ENCODE measurements at places on chromosomes 11 and 22.

DNA sequence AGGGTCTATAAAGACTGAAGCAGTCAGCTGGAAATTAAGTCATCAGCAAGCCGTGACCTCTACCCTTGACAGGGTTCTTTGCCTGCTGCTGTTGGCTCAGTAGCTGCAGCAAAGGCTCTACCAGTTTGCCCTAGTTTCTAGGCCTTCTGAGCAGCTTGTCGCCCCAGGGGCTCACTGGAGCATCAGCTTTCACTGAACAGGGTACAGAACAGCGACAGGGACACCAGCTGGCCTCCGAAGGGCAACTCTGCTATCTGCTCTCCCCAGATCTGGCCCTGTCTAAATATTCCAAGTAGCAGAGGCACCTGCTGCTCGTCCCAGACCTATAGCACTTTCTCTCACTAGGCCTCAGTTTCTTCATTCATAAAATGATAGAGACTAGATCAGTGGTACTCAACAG is 42.4 kb downstream of the SMCO4 start:
- no peak for DNase-seq

DNA sequence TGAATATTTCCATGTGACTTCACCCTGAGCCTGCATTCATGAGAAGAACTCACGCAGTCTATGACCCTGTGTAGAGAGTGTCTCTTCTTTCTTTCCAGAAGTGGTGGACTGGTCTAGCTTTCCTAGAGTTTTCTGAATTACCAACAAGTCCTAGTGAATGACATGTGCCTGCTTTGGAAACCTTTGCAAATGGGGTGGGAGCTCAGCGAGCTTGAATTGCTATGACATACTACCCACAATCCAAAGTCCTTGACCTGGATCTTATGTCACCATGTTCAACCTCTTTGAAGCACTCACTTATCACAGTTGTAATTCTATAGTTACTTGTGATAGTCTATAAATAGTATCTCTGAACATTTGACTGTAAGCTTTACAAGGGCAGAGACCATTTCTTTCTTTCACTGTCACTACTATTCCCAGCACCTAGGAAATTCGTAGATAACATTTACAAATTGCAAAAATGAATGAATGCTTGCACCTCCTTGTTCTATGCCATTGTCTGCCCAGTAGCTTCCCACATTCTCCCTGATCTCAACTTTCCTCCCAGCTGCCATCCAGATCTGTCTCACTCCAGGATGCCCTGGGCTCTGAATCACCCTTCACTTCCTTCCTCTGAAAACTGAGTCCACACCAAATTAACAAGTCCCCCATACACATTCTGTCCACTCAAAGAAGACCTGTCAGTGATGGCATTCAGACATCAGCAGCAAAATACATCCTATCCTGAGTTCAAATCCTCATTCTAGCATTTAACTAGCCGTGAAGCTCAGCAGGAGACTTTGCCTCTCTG is 201.9 kb upstream of the SESN3 start:
- DNase-seq, result no peak

GRCh38 chr22:39565414-39565944 is 5.1 kb upstream of the CACNA1I start:
- no peak for DNase-seq

DNA sequence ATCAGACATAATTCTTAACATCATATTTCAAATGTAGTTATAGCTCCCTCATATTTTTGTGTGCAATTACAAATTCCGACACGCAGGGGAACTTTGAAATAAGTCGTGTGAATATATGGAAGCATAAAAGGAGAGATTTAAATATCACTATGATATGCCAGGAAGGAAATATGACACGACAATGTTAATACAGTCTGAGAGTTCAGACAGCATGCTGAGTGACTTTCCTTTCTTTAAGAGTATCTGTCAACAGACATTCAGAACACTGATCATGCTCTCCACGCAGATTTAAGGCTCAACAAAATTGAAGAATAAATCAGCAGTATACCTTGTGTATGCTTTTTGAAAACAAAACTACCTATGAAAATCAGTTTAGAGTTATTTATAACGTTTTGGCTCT is 232.6 kb upstream of the CARD18 start:
- no peak for DNase-seq

- no peak for DNase-seq
Measured at GRCh38 chr11:94066901-94067429, 45.8 kb downstream of the HEPHL1 start.

DNA sequence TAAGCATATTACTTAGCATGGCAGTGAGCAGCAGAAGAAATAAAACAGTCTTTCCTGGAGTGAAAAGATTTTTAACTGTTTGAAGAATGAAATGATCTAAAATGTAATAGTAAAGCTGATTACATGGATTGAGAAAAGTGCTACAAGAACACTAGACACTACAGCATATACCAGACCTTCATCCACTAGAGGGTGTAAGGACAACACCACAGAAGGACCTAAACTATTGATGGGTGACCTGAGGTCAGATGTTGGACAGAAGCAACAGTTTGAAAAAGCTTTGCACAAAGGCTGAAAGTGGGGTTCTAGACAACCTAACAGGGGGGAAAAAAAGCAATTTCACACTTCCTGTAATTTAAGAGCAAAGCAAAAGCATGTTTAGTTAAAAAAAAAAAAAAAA is 97.7 kb downstream of the RBFOX2 start:
- no peak for DNase-seq

- DNase-seq, result no peak
Measured at GRCh38 chr11:92424281-92424680, 199.7 kb downstream of the FAT3 start.

DNA sequence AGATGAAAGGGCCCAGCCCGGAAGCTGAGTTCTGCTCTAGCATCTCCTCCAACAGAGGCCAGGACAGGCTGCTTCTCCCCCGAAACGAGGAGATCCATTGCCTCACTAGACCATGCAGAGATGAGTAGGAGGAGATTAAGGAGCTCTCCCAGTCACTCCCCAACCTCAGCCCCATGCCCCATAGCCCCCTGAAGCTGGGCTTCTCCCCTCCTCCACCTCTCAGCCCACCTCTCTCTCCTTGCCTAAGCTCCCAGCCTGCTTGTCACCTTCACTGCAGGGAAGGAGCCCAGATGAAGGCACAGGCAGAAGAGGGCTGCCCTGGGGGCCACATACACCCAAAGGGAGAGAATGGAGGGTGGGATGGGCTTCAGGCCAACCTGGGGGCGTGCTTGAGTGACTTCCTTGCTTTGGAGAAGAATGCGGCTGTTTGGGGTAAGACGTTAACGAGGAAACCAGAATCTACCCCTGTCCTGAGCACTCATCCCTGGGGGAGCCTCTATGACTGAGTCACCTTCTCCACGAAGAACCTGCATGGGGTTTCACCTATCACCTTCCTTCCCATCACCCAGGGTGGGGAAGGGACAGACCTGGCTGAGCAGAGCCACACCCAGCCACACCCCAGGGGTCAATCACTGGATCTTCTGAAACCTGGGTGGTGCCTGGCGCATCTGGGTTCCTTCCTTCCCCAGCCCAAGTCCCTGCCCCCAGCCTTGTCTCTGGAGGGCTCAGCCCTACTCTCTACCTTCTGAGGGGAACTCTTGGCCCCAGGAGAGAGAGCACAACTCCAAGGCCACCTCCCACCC is 11.6 kb upstream of the GNAZ start:
- DNase-seq, result no peak

DNA sequence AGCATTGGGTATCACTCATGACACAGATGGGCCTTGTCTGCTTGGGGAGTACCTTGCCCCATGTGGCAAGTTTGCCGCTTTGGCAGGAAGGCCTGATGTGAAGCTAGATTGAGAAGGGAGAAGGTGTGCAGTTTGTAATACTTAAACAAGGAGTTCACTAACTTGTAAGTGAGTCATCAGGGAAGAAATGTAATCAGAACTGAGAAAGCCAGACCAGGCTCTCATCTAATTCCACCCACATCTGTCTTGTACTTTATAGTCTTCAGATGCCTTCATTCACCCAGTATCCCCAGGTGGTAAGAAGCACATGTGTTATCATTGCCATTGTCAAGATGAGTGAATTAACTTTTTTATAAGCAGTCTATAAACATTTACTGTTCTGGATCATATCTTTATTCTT is 116.0 kb upstream of the DDI1 start:
- no peak for DNase-seq

DNA sequence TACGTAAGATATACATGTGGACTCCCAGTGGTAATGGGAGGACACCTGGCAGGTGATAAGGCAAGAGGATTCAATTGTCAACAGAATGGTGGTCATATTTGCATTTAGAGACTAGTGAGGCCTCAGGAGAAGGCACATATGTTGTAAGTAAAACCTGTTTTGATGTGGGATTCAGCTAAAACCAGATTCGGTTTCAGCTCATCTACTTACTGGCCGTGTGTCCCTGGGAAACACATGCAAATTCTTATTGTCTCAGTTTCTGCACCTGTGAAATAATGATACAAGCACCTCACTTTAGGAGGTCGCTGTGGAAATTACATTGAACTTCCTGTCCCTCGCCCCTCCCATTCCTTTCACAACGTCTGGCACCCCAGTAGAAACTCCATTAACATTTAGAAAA is 78.9 kb upstream of the FIBIN start:
- no peak for DNase-seq

GRCh38 chr11:86726118-86726753 is 53.8 kb upstream of the ME3 start:
- no peak for DNase-seq

GRCh38 chr11:78573681-78574080 is 983 bp downstream of the NARS2 start:
- DNase-seq, result no peak

- no peak for DNase-seq
Measured at GRCh38 chr11:96447208-96448110, 57.6 kb downstream of the JRKL start.

DNA sequence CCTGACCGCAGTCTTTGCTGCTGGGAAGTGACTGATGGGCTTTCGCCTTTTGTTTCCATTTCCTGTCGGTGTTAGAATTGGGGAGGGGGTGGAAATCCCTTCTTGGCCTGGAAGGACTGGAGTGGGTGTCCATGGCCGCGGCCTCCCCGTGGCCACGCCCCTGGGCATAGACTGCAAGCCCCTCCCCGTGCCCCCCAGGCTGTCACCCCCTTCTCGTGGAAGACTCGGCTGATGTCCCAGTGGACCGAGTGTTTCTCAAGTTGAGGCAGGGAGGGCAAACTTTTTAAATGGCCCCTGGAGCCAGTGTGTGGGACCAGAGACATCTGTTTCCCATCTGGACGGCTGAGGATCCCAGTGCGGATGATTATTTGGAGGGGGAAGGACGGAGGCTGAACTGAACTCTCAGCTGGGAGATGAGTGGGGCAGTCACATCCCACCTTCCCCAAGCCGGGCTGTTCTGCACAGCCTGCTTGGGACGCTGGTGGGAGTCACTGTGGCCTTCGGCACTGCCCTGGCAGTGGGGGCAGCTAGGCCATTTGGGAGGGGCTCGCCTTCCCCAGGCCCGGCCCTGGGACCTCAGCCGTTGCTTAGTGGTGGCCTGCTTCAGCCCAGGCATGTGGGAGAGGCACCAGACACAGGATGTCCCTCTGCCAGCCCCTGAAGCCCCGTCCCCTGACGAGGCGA is 1.6 kb downstream of the CD81 start:
- DNase-seq, result no peak

- no peak for DNase-seq
Measured at GRCh38 chr22:41650229-41650628, 29.1 kb downstream of the XRCC6 start.

- no peak for DNase-seq
Measured at GRCh38 chr11:1878137-1879031, 13.3 kb downstream of the PRR33 start.

DNA sequence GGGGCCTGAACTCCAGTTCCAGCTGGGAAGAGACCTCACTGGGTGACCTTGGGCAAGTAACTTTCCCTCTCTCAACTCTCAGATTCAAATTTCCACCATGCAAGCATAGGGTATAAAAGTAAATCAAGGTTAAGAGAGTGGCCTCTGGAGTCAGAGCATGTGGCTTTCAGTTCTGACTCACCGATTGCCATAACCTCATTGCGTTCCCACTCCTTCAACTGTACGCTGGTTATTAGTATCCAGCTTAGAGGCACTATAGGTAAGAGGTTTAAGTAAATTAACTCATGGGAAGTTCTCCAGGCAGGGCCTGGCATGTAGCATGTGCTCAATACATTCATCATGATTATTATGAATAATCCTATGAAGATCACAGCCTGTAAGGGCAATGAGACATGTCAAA is 88.3 kb downstream of the FBXO7 start:
- no peak for DNase-seq

DNA sequence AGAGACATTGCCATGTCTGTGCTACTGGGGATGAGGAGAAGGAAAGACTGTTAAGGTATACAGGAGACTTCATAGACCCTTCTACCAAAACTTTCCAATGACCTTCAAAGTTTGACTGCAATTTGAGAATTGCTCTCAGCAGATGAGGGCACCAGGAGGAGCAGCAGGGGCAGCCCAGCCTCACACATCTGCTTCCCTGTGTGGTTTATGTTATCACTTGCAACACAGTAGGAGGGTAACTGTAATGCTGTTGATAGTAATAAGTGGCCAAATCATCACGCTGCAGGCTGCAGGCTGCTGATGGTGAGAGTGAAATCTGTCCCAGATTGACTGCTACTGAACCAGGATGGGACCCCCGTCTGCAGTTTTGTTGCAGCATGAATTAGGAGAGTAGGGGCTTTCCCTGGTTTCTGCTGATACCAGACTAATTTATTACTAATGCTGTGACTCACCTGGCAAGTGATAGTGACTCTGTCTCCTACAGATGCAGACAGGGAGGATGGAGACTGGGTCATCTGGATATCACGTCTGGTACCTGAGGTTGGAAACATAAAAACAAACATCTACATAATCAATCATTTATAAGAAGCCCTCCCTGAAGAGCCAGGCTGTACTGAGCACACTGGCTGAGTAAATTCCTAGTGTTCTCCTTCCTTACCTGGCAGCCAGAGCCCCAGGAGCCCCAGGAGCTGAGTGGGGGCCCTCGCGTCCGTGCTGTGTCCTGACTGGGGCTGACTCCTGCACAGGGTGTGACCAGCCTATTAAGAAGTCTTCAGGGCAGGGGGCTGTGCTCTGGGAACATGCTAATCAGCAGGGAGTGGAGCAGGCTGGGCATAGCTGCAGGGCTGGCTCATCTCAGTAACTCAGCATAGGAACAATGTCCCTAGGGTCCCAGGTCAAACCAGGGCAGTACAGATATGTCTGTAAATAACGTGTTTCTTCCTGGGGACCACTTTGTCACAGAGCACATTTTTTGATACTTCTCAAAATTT is 74.4 kb downstream of the GAB4 start:
- no peak for DNase-seq

GRCh38 chr22:29002603-29003002 is 59.0 kb downstream of the C22orf31 start:
- DNase-seq, result no peak

- DNase-seq, result no peak
Measured at GRCh38 chr11:77386178-77386577, 84.7 kb upstream of the GDPD4 start.

GRCh38 chr11:132464939-132465338 is 1067.4 kb downstream of the OPCML start:
- no peak for DNase-seq
